Pons (tissue), 1 donor: ENCODE measurements at places on chromosomes 2 and 18.

DNA sequence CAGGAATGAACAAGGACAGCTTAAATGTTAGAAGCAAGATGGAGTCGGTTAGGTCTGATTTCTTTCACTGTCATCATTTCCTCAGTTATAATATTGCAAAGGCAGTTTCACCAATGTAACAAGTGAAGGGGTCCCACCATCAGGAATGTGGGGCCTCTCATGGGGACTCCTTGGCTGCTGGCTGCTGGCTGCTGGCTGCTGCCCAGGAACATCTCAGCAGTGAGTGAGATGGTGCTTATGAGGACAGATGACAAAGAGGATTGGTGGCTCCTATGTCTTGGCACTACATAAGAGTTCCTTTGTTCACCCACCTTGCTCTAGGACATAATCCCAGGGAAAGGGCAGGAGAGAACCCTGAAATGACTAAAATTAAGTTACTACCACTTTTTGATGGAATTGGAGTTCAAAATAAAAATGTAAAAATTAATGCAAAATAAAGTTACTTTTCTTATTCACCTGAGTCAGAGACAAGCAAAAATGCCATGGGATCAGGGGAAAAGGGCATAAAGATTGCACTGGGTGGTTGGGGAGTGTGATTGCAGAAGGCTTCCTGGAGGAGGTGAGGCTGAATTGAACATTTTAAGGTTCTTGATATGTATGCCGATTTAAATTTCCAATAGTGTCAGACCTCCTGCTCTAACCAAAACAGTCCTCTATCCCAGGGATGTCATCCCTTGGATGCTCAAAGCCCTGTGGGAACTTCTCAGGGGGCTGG lies 23.4 kb downstream of the TMEM177 start:
- DNase-seq: no peak

DNA sequence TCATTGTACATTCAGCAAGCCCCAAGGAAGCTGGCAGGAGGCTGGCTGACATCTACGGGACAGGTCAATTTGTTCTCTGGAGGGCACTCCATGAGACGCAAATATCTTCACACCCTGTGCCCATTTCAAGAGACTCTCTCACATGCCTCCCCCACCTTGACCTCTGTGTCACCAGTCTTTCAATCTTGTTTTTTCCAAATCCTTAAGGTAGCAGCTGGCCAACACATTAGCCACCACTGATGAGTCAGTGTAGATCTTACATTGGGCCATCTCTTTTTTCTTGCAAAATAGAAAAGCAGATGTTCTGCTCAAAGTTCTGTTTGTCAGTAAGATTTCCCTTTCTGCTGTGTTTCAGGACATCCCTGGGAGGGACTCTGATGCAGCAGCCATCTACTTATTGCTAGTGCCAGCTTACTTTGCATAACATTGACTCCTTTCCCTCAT lies 1.7 kb upstream of the DPP4 start:
- no peak for DNase-seq

GRCh38 chr18:56481751-56482150 lies 156.6 kb downstream of the TXNL1 start:
- no peak for DNase-seq

DNA sequence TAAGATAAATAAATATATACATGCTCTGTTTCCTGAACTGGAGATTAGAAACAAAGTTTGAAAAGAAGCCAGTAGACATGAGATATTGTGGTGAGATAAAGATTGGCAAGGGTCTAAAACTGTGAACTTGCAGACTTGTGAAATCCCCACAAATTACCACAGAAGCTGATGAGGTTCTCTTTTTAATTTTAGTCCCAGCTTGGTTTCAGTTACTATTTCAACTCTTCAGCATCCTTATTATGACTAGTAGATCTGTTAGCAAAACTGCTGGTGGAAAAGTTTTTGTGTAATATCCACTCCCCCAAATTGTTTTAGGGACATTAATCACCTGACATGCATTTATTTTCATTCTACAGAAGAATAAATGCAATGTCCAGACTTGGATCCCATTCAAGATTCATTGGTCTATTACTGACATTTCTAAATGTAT lies 20.8 kb downstream of the RASGRP3 start:
- DNase-seq: no peak

- DNase-seq: no peak
These were observed 319.4 kb upstream of the NCKAP5 start for GRCh38 chr2:133887676-133888040.

DNA sequence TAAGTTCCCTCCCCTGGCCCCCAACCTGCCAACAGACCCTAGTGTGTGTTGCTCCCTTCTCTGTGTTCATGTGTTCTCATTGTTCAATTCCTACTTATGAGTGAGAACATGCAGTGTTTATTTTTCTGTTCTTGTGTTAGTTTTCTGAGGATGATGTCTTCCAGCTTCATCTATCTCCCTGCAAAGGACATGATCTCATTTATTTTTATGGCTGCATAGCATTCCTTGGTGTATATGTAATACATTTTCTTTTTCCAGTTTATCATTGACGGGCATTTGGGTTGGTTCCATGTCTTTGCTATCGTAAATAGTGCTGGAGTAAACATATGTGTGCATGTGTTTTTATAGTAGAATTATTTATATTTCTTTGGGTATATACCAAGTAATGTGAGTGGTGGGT lies 602.2 kb downstream of the DSC3 start:
- no peak for DNase-seq

DNA sequence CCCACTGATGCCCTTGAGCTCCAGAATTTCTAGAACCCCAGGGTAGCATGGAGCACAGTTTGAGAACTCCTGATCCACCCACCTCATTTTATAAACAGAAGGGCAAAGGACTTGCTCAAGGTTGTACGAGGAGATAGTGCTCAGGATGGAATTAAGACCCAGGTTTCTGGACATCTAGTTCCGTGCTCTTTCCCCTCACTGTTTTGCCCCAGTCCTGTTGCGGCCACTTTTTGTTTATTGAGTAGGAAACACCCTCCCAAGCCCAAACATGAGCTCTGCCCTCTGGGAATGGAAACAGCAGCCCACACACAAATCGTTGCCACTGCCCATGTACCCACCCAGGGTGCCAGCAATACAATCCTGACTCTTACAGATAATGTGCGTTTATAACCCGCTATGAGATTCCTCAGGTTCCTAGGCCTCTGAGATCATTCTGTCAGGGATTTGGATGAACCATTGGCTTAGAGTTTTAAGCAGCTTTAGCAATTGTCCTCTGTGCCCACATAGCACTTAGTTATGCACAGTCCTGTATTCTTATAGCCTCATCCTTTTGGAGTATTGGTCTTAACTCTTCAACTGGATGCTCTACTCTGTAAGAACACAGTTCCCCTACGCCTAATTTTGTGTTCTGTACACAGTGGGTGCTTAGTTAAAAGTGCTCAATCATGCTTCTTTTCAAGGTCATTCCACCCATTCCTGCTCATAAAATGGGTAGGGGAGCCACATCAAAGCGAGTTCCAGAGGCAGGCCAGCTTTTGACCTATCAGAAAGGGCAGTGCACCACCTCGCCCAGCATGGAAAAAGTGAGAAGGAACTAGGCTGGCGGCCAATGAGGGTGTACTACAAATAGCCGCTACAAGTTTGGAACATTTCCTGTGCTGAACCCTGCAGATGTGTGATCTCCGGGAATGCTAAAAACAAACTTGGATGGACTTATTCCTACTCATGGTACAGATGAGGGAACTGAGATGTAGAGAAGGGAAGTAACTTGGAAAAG lies 60.3 kb upstream of the IGFBP2 start:
- no peak for DNase-seq

DNA sequence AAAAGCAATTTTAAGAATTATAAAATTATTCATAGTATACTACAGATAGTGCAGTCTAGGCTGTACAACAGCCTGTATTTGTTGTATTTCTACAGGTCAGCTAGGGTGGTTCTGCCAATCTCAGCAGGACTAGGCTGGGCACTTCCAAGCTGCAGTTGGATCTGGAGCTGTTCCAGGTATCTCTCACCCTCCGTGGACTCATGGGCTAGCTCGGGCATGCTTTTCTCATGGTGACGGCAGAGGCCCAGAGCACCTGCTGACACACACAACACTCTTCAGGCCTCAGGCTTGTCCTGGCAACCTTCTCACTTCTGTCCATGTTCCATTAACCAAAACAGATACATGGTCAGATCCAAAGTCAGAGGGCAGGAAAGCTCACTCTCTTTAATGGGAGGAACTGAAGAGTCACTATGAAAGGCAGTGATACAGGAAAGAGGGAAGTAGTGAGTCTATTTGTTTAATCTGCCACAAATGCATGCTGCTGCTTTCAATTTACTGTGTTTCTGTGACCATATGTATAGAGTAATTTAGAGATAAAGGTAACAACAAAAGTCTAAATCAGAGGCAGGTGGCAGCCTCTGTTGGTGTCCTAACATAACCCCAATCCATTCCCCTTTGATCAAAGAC lies 462.4 kb upstream of the ACVR2A start:
- DNase-seq: no peak

DNA sequence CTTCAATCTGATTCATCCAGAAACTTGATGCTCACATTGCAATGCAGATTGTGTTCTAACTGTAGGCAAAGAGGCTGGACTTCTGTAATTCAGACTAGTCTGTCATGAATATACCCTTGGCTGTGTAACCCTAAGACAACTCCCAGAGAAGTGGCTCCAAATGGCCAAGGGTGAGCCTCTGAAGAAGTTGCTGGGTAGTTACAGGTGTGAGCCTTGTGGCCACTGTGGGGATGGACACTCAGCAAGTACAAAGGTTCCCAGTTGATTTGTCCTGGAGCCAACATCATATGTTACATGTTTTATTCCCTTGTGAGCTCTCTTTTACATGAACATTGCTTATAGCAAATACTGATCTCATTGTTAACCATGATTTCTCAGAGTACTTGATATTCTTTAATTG lies 94.8 kb upstream of the KCNJ3 start:
- DNase-seq: no peak

DNA sequence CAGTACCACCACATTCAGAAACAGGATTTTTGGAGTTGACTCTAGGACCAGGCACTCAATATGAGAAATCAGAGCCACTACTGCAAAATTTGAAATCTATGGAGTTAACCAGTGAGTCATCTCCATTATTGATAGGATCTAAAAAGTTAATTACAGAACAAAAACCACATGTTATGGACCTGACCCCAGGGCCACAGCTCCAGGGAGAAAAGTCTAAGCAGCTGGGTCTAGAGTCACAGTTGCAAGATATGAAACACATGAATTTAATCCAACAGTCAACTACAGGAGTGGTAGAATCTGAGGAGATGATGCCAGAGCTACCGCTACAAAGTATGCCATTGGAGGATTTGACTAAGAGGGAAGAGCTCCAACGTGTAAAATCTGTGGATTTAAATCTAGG lies 13.4 kb upstream of the ZNF512 start:
- no peak for DNase-seq

- no peak for DNase-seq
These were observed 125.5 kb downstream of the WDSUB1 start for GRCh38 chr2:159160954-159161353.

DNA sequence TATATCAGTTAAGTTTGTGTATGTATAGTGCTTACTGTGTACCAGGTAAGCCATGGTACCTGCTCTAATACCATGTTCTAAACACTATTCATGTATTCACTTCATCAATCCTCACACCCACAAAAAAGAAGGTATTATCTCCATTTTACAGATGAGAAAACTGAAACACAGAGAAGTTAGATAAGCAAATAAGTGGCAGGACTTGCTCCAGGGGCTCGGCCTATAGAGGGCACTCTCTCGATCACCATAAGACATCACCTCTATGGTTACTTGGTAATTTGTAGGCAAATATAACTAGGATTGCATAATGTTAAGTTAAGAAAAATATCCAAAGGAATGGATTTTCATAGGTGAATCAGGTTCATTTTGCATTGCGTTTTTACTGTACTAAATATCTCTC lies 118.1 kb upstream of the FN1 start:
- no peak for DNase-seq

GRCh38 chr2:72800492-72800891 lies 25.3 kb downstream of the EXOC6B start:
- no peak for DNase-seq
